ENCODE measurements at places on chromosomes 2 and 18. TPM values are rescaled to one million over a fixed set of nuclear protein-coding genes. Genes with fewer than 3 reads are reported as not detected.

DNA sequence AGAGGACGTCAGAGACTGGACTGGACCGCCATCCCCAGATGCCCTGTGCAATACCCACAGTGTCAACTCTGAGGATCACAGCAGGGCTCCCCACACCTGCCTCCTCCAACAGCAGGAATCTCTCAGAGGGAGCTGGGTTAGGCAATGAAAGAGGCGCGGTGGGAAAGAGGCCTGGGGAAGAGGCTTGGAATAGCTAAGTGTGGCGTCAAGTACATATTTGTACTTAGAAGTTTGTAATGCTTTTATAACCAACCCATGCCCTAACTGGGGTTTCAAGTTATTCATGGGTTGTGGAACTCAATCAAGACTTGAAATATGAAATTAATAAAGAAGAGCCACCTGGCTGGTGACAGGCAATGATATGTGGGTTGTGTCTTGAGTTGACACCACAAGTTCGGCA, 28.7 kb downstream of the CYP26B1 start:
- H3K4me1 ChIP-seq, result peaks cover 24% of the 10 kb centered on the region
- no peak for DNase-seq
- H3K27me3 ChIP-seq, result no peaks in the 10 kb centered on the region
- H3K27ac ChIP-seq, result no peak overlapping the region

- no peaks in the 10 kb centered on the region for H3K36me3 ChIP-seq
- peak overlapping the region; percentile 80 for H3K27ac ChIP-seq
- DNase-seq, result no peak
- peaks cover 64% of the 10 kb centered on the region for H3K4me1 ChIP-seq
Observed at GRCh38 chr2:205683502-205684367, 1.4 kb downstream of the NRP2 start.

Gene TMEM200C
- not detected for polyA plus RNA-seq

DNA sequence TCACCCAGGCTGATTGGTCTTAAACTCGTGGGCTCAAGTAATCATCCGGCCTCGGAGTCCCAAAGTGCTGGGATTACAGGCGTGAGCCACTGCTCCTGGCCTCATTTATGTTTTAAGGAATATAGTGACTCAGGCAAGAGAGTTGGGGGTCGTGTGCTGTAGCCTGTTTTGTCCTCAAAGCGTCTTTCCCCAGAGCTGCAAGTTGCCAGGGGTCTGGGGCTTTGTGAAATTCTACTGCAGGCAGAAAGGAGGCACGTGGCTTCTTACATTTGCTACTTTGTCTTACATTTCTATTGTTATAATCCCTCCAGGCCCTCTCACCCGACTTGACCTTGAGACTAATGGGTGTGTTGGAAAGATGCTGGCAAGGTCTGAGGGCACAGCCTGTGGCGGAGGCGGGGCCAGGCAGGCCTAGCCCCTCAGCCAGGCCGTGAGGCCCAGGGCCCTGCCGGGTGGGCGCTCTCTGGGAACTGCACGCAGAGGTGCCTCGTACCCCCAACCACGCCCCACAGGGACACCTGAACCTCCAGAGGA, 85.8 kb upstream of the NDUFV2 start:
- no peak for DNase-seq
- H3K4me3 ChIP-seq, result no peak overlapping the region
- H3K27me3 ChIP-seq, result no peaks in the 10 kb centered on the region
- H3K4me1 ChIP-seq, result peaks cover 31% of the 10 kb centered on the region
- peak overlapping the region; percentile 89 for H3K27ac ChIP-seq

GRCh38 chr2:13583609-13584008, 866.9 kb downstream of the TRIB2 start:
- H3K36me3 ChIP-seq, result no peaks in the 10 kb centered on the region
- DNase-seq, result no peak
- no peaks in the 10 kb centered on the region for H3K27me3 ChIP-seq
- H3K27ac ChIP-seq, result no peak overlapping the region
- no peaks in the 10 kb centered on the region for H3K4me1 ChIP-seq

Gene SOCS6
- 20.4 TPM for polyA plus RNA-seq

Gene COA5
- 25.1 TPM for polyA plus RNA-seq

Gene TMEM178A
- polyA plus RNA-seq, result 0.07 TPM

Gene CFAP65
- not detected for polyA plus RNA-seq

DNA sequence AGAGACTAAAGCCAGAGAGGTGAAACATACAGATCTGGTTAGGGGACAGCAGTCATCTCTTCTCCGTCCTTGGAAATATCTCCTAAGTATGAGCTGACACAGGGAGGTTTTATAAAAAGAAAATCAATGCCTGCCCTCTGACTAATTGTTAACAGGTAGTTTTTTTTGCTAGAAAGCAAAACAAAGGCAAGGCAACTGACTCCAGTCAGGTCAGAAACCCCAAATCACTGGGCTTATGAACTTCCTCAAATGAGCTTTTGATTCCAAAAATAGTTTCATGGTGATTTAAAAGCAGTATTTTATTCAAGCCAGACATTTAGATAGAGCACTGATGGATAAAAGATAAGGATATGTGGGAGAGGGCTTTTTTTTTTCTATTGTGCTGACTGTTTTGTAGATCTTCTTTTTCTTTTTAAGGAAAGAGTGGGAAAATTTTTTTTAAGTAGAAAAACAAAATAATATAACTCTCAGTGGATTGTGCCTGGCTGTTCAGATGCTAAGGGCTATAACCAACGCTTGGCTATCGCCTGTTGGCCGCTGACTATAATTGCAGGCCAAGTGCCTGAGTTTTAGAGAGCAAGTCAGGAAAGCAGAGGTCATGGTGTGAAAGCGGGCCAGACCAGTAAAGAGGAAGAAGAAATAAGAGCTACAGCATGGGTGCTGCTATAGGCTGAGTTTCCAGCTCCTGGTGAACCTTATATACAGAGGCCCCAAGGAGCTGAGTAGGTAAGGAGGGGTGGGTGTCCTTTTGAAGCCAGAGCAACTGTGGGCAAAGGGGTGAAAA, 44.9 kb downstream of the MRPL35 start:
- no peaks in the 10 kb centered on the region for H3K36me3 ChIP-seq
- no peak overlapping the region for H3K4me3 ChIP-seq
- H3K4me1 ChIP-seq, result no peaks in the 10 kb centered on the region
- DNase-seq, result no peak
- peaks cover 4% of the 10 kb centered on the region for H3K27me3 ChIP-seq

Gene KCNK3
- not detected for polyA plus RNA-seq

GRCh38 chr18:32351032-32351431, 119.7 kb downstream of the GAREM1 start:
- H3K27ac ChIP-seq, result peak overlapping the region; percentile 76
- DNase-seq, result no peak
- no peaks in the 10 kb centered on the region for H3K27me3 ChIP-seq
- no peak overlapping the region for H3K4me3 ChIP-seq
- H3K4me1 ChIP-seq, result peaks cover 17% of the 10 kb centered on the region

Gene CXCR4
- polyA plus RNA-seq, result 0.21 TPM

- no peak for DNase-seq
- no peak overlapping the region for H3K4me3 ChIP-seq
- H3K36me3 ChIP-seq, result no peaks in the 10 kb centered on the region
- H3K4me1 ChIP-seq, result peaks cover 5% of the 10 kb centered on the region
- no peak overlapping the region for H3K27ac ChIP-seq
Observed at GRCh38 chr2:71926089-71926447, 221.6 kb downstream of the CYP26B1 start.

DNA sequence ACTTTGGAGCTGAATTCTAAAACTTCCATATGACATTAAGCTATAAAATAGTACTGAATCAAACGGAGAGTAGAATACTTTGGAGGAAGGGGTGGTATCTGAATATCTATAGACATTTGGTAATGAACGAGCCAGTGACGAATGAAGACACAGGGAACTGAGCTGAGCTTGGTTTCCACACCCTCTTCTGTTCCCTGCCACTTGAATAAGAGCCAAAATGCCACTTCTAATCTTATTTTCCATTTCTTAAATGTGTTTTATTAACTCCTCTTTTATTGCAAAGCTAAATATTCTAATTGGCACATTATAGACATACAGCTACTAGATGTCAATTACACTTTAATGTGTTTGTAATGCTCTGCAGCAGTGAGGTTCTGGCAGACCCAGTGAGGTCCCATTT, 76.1 kb downstream of the AFF3 start:
- H3K27me3 ChIP-seq, result no peaks in the 10 kb centered on the region
- no peaks in the 10 kb centered on the region for H3K4me1 ChIP-seq

DNA sequence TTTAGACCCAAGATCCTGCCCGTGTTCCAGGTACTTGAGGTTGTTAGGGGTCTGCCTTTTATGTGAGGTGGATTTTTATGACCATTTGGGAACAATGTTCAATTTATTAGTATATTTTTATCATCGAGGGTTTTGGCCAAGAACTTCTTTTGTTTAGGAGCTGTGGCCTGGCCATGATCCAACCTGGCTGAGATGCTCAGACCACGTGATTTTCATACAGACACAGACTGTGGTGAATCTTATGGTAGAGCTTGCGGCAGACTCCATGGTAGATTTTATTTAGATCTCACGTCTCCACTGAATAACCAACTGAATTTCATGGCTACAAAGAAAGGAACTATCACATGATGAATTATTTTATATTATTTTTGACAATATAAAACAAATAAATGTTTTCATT, 405.5 kb upstream of the VWC2L start:
- H3K4me3 ChIP-seq, result no peak overlapping the region
- peaks cover 10% of the 10 kb centered on the region for H3K4me1 ChIP-seq
- no peaks in the 10 kb centered on the region for H3K36me3 ChIP-seq
- DNase-seq, result no peak
- no peaks in the 10 kb centered on the region for H3K27me3 ChIP-seq

- H3K27ac ChIP-seq, result no peak overlapping the region
- H3K4me3 ChIP-seq, result no peak overlapping the region
- peaks cover 56% of the 10 kb centered on the region for H3K27me3 ChIP-seq
- DNase-seq, result no peak
- peaks cover 28% of the 10 kb centered on the region for H3K4me1 ChIP-seq
Observed at GRCh38 chr2:109129921-109130722, 1.1 kb downstream of the SH3RF3 start.

Gene DTNA
- polyA plus RNA-seq, result 0.26 TPM

- no peaks in the 10 kb centered on the region for H3K36me3 ChIP-seq
- no peaks in the 10 kb centered on the region for H3K27me3 ChIP-seq
Observed at GRCh38 chr2:213125646-213126347, 25.6 kb downstream of the IKZF2 start.

DNA sequence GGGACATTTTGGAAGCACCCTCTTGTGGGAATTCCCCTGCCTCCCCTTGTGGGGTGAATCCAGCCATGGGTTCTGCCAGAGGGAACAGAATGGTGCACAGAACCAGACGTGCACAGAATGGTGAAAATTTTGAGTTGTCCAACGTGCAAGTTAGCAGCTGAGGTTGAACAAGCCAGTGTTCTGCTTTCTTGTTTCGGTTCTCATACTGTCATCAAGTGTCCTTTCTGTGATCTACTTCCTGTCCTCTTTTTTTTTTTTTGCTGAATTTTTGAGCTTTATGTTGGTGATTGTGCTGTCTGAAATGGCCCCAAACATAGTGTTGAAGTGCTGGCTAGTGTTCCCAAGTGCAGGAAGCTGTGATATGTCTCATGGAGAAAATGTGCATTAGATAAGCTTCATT, 21.5 kb upstream of the REEP1 start:
- H3K27me3 ChIP-seq, result peaks cover 3% of the 10 kb centered on the region
- H3K36me3 ChIP-seq, result no peaks in the 10 kb centered on the region
- H3K4me3 ChIP-seq, result no peak overlapping the region
- no peak for DNase-seq
- H3K4me1 ChIP-seq, result no peaks in the 10 kb centered on the region
- H3K27ac ChIP-seq, result no peak overlapping the region

GRCh38 chr18:45149712-45150111, 465.6 kb upstream of the SLC14A2 start:
- H3K27me3 ChIP-seq, result no peaks in the 10 kb centered on the region
- DNase-seq, result no peak
- no peak overlapping the region for H3K4me3 ChIP-seq
- no peaks in the 10 kb centered on the region for H3K36me3 ChIP-seq
- H3K4me1 ChIP-seq, result no peaks in the 10 kb centered on the region
- no peak overlapping the region for H3K27ac ChIP-seq

Gene SERPINB8
- polyA plus RNA-seq, result 48.9 TPM

Gene PPP1R1C
- 3.0 TPM for polyA plus RNA-seq

DNA sequence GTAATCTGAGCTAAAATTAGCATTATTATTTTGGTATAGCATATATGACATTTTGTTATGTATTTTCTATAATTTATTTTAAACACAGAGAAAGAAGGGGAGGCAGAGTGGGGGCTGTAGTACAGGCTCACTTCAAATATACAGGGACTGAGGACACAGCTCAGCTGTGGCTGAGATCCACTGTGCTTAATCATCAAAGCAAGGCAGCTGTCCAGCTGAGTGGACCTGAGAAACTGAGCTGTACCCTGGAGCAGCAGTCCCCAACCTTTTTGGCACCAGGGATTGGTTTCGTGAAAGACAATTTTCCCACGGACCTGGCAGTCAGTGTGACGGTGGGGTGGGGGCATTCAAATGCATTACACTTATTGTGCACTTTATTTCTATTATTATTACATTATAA, 687.2 kb downstream of the RNF144A start:
- no peaks in the 10 kb centered on the region for H3K27me3 ChIP-seq
- H3K36me3 ChIP-seq, result no peaks in the 10 kb centered on the region
- no peak overlapping the region for H3K4me3 ChIP-seq
- no peak for DNase-seq

DNA sequence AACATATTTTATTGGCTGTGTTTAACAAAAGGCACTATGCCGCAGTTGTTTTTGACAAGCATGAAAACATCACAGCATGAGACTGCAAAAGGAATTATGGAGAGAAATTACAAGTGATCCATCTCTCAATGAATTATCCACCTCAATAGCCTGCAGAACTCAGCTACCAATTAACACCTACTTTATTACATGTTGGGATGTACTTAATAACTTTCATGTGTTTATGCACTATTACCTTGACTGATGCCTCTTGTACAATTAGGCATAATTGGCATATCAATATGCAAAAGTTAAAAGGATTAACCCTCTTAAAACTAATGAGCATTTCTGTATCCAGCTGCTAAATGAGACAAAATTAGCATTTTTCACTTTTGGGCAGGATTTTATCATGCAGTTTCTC, 27.8 kb downstream of the ARHGAP15 start:
- H3K36me3 ChIP-seq, result no peaks in the 10 kb centered on the region
- no peak for DNase-seq
- H3K27ac ChIP-seq, result no peak overlapping the region
- H3K4me1 ChIP-seq, result no peaks in the 10 kb centered on the region

Gene NTSR2
- not detected for polyA plus RNA-seq

All from keratinocyte (primary cell).